Activated effector memory CD4-positive, alpha-beta T cell treated with anti-CD3 and anti-CD28 coated beads, Interleukin-2, amount 50 U/mL, for 16 hours (primary cell): ENCODE measurements at places on chromosomes 6 and 20.

DNA sequence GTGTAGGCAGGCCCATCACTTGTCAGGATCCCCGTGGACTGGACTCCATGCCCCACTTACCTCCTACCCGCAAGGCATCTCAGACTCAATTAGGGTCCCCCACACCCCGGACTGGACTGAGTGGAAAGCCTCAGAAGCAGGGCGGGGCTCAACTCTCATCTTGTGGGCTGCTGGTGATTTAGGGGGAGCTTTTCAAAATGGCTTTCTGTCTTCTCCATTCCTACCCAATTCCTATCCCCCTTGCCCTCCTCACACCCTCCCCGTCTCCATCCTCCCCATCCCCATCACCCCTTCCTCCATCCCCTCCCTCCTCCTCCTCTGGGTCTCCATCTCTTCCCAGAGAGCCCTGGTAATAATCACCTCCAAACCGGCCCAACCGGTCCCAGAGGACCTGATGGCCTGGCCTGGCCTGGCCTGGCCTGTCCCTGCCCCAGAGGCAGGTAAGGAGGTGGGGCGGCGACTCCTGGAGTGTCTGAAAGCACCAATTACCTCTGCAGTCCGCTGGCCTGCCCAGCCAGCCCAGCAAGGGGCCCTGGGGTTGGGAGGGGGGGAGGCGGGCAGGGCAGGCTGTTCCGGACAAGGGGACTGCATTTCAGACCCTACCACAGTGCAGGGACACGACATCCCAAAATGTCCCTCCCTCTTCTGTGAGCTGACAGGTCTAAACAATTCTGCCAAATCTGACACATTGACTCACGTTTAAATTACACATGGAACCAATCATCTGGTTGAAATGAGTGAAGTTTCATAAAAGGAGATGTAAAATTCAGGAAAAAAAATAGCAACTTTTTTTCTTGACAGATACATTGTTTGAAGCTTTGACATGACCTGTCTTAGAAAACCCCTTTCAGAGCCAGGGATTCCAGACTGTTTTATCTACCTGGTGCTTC is 24.8 kb downstream of the MAFB start:
- DNase-seq = no peak

DNA sequence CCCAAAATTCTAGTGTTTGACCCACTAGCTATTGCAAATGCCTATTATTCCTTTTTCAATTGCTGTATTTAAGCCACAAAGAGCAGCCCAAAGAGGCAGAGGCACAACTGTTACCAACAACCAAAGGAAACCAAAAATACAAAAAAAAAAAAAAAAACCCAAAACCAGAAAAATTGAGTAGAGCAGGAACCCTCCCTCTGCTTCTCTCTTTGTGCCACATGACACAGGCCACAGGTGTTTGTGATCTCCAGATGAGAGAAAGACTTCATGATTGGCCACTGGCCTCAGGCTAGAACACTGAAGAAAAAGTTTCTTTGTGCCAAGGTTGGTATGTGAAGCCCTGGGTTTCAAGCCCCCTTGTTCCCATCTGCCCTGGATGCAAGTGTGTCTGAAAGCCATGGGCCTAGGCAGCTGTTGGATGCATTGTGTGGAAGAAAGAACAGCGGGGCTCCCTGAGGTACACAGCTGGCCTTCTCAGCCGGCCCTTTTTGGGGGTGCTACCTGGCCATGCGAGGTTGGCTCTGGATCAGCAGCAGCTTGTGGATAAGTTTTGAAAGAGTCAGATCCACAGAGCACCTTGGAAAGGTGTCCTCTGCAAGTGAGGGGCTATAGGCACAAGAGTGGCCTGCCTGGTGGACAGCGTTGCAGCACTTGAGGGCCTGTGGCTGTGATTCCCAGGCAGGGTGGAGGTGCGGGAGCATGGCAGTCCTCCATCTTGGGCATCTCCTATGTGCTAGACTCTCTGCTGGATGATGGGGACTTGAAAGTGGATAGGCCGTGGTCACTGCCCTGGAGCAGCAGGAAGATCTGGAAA is 204.5 kb downstream of the ZDHHC14 start:
- no peak for DNase-seq

- no peak for DNase-seq
Observed at GRCh38 chr6:116365743-116366142, 5.0 kb upstream of the DSE start.

GRCh38 chr20:8858181-8858787 is 210.6 kb upstream of the PLCB4 start:
- DNase-seq = no peak

DNA sequence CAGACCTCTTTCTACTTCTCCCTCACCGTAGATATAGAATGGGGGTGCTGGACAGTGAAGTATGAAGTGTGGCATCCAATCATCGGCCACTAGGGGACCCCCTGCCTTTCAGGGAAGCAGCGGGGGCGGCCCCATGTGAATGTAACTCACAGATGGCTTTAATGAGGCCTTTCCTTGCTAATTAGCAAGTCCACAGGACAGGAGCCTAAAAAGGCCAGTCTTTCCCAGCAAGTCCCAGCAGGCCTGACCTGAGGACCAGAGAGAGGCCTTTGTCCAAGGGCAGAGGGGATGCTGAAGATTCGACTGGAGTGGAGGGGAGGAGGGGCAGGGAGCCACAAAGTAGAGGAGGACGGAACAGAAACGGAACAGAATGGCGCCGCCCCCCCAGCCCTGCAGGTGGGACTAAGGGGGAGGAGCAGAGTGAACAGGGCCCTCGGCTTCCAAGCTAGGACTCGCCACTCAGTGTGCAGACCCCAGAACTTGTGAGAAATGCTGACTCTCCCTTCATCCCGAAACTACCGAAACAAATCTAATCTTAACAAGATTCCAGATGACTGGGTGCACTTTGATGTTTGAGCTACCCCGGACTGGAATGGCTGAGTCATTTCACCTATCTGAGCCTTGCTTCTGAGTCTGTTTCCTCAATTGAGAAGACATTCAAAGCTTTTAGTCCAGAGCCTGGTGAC is 5.8 kb downstream of the C6orf132 start:
- DNase-seq = no peak
